ENCODE measurements at places on chromosomes 1 and 21.
A peak's percentile ranks its signal among the peaks of the same experiment; 100 is the strongest.

GRCh38 chr1:246959944-246960693 lies 28.4 kb upstream of the AHCTF1 start:
- DNase-seq = no peak

DNA sequence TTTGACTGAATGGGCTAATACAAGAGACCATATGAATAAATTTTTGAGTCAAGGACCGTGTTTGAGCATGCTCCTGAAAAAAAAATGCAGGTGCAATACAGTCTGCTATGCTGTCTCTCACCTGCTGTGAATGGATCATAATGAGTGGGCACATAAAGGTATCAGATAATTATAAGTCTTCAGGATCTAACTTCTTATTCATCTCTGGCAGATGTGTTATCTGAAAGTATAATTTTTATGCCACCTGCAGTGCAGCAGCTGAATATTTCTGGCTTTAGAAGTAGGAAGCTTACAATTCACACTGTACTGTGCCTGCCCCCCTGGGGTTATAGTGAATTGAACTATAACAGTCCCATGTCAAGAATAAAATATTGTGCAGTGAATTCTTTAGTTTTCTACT lies 333.3 kb downstream of the MRPL39 start:
- no peak for DNase-seq

GRCh38 chr1:150017206-150017750 lies 6.8 kb upstream of the OTUD7B start:
- DNase-seq = no peak

DNA sequence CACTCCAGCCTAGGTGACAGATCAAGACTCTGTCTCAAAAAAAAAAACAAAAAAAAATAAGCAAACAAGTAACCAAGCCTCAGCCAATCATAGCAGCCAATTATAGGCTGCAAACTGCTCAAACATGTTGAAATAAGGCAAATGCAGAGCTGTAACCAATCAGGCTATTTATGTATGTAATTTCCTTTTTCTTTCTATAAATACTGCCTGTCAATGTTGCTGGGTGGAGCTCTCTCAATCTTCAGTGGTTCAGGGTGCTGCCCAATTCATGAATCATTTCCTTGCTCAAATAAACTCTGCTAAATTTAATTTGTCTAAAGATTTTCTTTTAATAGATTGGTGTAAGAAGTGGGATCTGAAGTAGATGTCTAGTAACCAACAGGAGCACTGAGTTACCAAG lies 11.6 kb upstream of the CD1D start:
- no peak for DNase-seq

- no peak for DNase-seq
These were observed 77.8 kb upstream of the C1orf105 start for GRCh38 chr1:172342584-172343239.

- no peak for DNase-seq
These were observed 59.3 kb downstream of the H3-3A start for GRCh38 chr1:226121587-226122400.

DNA sequence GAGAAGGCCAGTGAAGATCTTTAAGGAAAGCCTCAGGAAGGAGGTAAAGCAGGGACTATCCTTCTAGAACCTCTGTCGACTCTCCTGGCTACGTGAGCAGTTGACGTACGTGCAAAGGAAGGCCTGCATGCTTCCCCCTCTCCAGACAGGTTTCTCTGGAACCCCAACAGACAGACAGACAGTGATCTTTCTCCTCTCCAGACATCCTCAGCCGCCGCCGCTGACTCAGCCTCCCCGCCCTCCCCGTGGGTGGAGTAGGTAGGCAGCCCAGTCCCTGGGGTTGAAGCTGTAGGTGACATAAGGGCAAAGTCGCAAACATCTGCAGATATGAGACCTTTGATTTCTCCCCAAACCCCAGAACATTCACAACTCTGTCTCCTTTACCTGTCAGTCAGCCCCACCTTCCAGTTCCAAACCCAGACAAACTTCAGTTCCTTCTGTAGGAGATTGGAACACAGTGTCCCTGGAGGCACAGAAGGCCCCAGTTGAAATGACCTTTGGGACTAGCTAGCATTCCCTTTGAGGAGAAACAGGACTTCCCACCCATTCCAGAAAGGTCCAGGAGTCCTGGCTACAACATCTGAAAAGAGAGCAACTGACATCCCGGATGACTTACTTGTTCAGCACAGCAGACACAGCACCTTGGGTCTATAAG lies 146.0 kb upstream of the JUN start:
- DNase-seq = peak; percentile 64

DNA sequence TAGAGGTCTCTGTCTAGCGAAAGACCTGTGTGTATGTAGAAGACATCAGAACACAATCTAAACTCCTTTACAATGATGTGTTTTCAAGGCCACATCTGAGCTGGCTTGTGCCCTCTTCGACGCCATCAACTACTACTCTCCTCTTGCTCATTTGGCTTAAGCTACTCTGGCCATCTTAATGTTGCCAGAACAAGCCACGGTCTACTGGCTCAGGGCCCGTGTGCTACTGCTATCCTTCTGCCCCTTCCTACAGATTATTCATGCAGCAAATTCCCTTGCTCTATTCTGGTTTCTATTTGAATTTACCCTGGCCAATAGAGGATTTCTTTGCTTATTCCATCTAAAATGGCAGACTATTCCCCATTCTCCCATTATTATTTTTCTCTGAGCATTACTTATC lies 121.7 kb downstream of the ZZZ3 start:
- DNase-seq = no peak

- DNase-seq = no peak
These were observed 4.2 kb upstream of the CHD1L start for GRCh38 chr1:147238053-147238902.

DNA sequence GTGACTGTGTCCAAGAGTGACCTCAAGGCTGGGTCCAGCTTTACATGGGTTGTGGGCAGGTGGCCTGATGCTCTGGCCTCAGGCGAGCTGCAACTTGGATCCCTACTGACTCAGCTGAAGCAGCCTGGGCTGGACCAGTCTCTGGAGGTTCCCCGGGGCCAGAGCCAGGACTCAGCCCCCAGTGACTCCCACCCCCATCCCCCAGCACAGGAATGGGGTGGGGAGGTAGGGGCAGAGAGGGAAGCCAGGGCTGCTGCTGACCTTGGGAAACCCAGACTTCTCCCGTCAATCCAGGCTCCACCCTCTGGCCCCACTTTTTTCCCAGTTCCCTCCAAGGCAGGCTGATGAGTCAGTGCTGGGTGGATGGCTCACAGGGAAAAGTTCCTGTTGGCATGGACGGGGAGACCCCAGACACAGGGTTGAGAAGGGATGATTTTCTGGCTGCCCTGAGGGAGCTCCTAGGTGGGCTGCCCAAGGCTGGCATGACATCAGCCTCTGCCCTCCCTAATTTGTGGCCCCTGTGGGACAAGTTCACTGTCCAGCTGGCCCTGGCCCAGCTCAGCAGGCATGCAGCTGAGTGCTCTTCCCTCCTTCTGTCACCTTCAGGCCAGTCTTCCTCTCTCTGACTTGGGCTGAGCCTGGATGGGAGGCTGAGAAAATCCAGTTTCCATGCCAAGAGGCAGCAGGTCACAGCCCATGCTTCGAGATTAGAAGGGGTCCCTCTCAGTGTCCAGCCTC lies 2.2 kb downstream of the ZC3H12A start:
- no peak for DNase-seq

- DNase-seq = no peak
These were observed 50.4 kb downstream of the SLC16A1 start for GRCh38 chr1:112905395-112906149.

- DNase-seq = no peak
These were observed 211.0 kb downstream of the PATJ start for GRCh38 chr1:61953076-61953789.

DNA sequence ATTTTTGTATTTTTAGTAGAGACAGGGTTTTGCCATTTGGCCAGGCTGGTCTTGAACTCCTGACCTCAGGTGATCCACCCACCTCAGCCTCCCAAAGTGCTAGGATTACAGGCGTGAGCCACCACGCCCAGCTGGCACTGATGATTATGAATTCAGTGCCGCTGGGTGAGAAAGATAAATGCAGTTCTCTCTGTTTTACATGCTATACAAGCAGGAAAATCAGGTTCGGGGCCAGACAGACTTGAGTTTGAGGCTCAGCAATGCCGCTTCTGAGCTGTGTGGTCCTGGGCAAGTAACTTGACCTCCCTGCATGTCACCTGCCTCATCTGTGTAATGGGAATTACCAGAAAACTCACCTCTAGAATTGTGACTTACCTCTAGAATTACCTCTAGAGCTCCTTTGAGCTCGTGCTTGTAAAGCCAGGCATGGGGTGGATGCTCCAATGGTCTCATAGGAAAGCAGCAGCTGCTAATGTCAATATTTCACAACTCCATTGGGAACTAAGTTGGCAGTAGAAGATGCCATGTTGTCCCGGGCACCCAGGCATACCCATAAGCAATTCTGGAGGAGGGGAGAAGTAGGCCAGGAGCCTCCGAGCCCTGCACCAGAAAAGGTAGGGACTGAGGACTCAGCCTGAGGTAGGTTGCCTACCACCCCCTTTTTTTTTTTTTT lies 119.8 kb upstream of the SLC25A33 start:
- DNase-seq = no peak

DNA sequence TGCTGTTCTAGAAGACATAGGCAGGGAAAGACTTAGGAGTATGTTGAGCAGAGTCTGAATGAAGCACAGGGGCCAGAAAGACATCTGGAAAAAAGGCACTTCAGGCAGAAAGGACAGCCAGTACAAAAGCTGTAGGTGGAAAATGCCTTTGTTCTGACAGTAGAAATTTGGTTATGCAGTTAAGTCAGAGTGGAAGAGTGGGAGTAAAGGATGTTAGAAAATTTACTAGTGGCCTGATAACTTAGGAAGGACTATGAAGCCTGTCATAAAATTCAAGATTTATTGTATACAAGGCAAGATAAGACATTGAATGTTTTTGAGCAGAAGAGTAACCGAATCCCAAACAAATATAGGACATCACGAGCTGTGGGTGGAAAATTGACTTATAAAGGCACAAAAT lies 987.9 kb downstream of the PLA2G4A start:
- no peak for DNase-seq

DNA sequence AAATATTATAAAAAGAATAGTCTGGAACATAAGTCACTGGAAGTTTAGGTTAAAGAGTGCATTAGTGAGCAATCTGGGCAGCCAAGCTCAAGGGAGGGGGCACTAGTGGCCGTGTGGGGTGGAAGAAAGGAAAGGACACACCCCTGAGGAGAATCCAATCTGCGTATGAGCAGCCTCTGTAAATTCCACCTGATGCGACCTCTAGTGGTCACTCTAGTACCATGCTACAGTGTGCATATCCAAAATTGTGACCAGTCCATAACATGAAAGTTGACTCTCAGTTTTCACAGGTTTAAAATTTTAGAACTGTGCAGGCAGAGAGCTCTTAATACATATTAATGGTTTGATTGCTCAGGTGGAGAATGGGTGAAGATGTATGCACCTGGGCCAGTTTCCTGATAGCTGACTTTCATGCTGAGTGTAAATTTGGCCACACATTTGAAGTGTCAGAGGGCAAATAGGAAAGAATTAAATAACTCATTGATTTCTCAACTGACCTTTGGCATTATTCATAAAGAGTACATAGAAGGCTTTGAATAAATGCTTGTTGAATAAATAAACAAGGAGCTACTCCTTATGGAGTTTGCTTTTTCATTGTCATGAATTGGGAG lies 105.9 kb upstream of the C21orf91 start:
- DNase-seq = peak; percentile 23

DNA sequence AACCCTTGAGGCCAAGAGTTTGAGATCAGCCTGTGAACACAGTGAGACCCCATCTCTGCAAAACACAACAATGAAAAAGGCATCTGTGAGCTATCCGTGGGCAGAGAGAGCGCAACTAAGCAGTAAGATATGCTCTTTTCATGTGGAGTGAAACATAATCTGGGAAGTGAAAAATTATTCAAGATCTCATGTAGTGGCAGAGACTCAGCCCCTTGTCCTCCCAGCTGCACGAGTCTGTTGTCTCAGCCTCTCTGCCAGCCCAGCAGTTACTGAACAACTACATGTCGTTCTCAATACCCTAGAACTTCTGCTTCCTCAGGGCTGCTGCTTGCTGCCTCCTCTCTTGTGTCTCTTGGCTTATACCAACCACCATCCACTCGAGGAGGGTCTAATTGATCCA lies 61.3 kb upstream of the WDR26 start:
- DNase-seq = no peak

DNA sequence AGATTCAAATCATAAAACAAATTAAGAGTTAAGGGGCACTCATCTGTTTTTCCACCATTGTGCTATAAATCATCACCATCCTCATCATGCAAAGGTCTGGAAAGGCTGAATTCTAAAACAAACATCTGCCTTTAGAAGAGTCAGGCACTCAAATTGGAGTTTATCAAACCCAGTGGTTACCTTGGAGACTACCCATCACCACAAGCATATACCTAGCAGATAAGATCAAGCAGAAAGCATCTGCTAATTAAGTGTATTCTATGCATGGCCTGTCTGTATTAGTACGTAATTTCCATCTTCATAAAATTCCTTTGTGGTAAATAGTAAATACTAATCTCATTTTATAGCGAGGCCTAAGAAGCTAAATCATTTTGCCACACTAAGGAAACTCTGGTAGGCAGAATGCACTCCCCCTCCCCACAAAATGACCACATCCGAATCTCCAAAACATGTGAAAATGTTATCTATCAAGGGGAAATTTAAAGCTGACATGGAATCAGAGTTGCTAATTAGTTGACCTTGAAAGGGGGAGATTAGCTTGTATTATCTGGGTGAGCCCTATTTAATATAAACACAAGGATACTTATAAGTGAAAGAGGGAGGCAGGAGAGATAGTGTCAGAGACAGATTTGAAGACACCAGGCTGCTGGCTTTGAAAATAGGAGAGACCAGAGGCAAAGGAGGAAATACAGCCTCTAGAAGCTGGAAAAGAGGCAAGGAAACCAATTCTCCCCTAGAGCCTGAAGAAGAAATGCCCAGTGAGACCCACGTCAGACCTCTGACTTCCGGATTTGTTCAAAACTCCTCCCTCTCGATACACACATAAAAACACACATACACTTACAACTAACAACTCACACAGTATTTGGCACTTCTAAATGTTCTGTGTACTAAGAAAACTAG lies 23.2 kb downstream of the ARID4B start:
- DNase-seq = no peak

DNA sequence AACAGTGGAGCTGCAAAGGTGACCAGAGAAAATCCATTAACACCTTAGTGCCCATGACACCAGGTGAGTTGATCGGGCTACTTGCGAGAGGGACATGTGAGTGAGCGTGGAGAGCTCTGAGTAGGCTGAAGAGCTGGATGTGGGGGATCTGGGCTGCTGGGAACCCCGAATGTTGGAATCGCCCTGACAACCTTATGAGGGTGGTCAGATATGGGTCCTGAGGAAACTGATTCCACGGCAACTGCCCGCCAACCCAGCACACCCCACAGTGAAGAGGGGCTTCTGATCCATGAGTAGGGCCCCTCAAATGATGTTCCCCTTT lies 705 bp upstream of the QSOX1 start:
- DNase-seq = no peak

- DNase-seq = no peak
These were observed 151.6 kb downstream of the NPHP4 start for GRCh38 chr1:5840551-5841001.

Measured in stimulated activated CD4-positive, alpha-beta T cell treated with anti-CD3 and anti-CD28 coated beads, Interleukin-15, amount 100 ng/mL, for 48 hours (primary cell).